ENCODE measurements at places on chromosomes 13 and 19. TPM values are rescaled to one million over a fixed set of nuclear protein-coding genes. Genes with fewer than 3 reads are reported as not detected.

GRCh38 chr13:49836516-49836915 lies 44.0 kb upstream of the KPNA3 start:
- H3K4me1 ChIP-seq, result no peaks in the 10 kb centered on the region
- no peaks in the 10 kb centered on the region for H3K36me3 ChIP-seq
- no peaks in the 10 kb centered on the region for H3K27me3 ChIP-seq
- no peak overlapping the region for H3K4me3 ChIP-seq

GRCh38 chr13:104632736-104633135 lies 1566.5 kb upstream of the SLC10A2 start:
- no peaks in the 10 kb centered on the region for H3K27me3 ChIP-seq
- no peak for DNase-seq
- H3K36me3 ChIP-seq, result no peaks in the 10 kb centered on the region

DNA sequence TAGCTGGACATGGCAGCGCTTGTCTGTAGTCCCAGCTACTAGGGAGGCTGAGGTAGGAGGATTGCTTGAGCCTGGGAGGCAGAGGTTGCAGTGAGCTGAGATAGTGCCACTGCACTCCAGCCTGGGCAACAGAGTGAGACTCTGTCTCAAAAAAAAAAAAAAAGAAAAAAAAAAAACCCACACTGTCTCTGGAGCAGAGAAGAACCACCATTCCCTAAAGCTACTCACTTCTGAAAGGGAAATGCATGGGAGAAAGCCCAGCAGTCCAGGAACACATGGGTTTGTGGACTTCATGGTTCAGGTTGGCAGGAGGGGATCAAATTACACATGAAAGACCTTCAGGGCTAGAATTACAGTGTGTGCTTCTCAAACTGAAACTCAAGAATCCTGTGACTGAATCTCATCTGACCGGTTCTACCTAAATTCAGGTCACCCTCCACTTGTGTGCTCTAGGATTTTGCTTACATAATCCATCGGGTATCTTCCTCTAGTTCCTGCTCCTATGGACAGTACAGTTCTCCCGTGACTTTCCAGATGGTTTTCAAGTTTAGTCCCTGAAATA lies 30.2 kb upstream of the CPB2 start:
- H3K36me3 ChIP-seq, result no peaks in the 10 kb centered on the region
- DNase-seq, result no peak
- H3K27ac ChIP-seq, result no peak overlapping the region
- no peaks in the 10 kb centered on the region for H3K27me3 ChIP-seq
- H3K4me3 ChIP-seq, result no peak overlapping the region

GNA15 gene
- total RNA-seq, result 0.26 TPM

Data from A673 (cell line).